NCI-H1694 (cell line): ENCODE measurements at places on chromosomes 4 and X.

DNA sequence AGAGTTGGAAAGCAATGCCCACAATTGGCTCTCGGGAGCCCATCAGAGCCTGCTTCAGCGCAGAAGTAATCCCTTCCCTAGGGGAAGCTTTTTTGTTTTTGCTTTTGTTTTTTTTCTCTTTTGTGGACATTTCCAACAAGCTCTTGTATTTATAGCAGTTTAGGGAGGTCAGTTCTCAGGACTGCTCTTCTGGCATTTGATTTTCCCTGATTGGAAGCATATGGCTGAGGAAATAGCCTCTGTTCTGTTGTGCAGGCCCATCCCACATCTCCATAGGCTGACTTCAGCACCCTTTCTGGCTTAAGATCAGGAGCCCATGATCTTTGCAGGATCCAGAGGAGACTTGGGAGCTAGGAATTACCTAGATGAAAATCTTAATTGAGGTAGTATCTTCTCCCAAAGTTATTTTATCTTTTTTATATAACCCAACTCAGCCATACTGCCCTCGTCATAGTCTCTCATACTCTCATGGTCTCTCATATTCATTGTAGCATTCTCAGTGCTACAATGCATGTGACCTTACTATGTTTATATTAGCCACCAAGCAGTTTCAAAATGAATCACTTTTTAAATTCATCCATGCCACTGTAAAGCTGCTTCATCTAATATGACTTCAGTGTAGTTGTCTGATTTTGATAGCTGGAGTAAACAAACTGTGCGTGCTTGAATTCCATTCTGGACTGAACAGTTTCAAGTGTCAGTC is 16.7 kb downstream of the PAGE4 start:
- DNase-seq = no peak

- DNase-seq = peak; percentile 24
Measured at GRCh38 chr4:37383579-37384229, 139.2 kb downstream of the NWD2 start.

GRCh38 chr4:152665691-152666395 is 14.0 kb downstream of the TMEM154 start:
- no peak for DNase-seq

DNA sequence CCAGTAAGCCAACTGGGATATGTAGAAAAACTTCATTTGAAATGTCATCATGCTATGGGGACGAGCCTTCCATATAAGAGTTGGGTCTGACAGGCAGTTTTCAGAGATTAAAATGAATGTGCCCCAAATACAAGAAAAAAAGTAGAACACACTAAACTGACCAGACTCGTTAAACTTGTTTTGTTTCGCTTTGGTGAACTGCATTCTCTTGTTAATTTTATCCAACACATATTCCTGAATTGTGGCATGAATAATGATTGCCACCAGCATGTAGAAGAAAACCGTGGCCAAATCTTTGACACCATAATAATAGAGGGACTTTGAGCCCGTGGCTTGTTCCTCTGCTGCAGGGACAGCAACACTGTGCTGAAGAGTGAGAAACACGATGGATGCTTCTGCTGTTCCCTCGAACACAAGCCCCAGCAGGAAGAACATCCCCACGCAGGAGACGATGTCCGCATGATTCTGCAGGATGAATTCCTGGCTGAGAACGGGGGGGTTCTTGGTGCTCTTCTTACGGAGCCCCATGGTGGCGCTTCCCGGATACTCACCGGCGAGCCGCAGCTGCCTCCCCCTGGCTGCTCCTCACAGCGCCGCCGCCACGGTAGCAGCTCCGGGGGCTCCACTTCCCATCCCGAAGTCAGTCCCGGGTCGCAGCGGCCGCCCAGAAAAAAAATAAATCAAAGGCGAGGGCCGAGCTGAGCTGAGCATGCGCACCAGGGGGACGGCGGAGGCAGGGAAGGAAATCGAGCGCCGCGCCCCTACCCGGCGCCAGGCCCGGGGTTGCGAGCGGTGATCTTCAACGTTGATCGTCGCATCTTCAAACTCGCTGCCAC is at the start of gene TRAM1L1:
Gene TRAM1L1, minus strand, starts transcription at position 711 of the 836 bp plus-strand sequence. Its CDS starts 183 bp downstream, at position 528.
- DNase-seq = peak; percentile 59

- DNase-seq = no peak
Measured at GRCh38 chrX:63354484-63354883, 3.4 kb upstream of the SPIN4 start.

- DNase-seq = no peak
Measured at GRCh38 chrX:36583674-36584073, 424.5 kb upstream of the FAM47C start.

GRCh38 chr4:90071289-90072235 is 55.6 kb upstream of the CCSER1 start:
- no peak for DNase-seq

- DNase-seq = no peak
Measured at GRCh38 chr4:152947311-152947710, 11.2 kb downstream of the FHDC1 start.

DNA sequence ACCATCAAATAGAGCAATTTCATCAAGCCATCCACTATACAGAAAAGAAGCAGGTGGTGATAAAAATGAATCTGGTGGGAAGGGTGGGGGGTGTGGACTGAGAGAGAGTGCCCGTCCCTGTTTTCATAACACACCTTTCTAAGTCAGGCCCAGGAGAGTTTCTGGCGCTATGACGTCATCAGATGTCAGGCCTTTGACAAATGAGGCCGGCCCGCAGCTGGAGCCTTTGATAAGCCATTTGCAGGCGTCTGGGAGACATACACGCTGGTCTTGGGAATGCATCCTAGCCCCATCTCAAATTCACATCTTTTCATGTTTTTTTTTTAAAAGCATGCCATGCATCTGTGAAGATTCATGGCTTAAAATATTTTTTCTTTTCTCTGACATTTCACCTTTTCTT is 404.5 kb downstream of the BCOR start:
- no peak for DNase-seq

DNA sequence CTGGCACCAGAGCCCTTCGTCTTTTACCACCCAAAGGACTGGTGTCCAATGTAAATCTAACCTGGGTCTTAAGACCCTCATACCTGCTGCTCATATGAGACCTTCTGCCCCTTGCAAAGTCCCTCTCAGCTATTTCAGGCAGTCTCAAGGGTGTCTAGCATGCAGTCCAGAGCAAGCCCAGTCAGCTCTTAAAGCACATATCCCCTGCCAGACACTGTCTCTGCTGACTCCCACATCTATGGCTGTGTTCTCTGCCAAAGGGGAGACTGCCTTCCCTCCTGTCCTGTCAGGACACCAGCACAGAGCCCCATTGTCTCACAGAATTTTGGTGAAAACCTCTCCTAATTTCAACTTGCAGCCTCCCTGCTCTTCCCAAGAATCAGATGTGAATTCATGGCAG is 118.5 kb downstream of the PARM1 start:
- no peak for DNase-seq
